ENCODE measurements at places on chromosomes 11 and 22. TPM values are rescaled to one million over a fixed set of nuclear protein-coding genes. Genes with fewer than 3 reads are reported as not detected.

MTMR3 gene
- total RNA-seq, result 11.2 TPM

HEPN1 gene
- not detected for total RNA-seq

SYT7 gene
- total RNA-seq, result 0.47 TPM

MCAM gene
- 195 TPM for total RNA-seq

TIMP3 gene
- total RNA-seq, result 0.38 TPM

PATE2 gene
- total RNA-seq, result not detected

CLDN5 gene
- not detected for total RNA-seq

TCN2 gene
- total RNA-seq, result 2.1 TPM

PHF21B gene
- total RNA-seq, result not detected

GCAT gene
- total RNA-seq, result 5.6 TPM

SCUBE2 gene
- total RNA-seq, result not detected

PIWIL4 gene
- 0.25 TPM for total RNA-seq

OLFML1 gene
- 0.05 TPM for total RNA-seq

GRCh38 chr11:68993546-68993945, 12.8 kb upstream of the MRGPRD start:
- no peak for DNase-seq

DNA sequence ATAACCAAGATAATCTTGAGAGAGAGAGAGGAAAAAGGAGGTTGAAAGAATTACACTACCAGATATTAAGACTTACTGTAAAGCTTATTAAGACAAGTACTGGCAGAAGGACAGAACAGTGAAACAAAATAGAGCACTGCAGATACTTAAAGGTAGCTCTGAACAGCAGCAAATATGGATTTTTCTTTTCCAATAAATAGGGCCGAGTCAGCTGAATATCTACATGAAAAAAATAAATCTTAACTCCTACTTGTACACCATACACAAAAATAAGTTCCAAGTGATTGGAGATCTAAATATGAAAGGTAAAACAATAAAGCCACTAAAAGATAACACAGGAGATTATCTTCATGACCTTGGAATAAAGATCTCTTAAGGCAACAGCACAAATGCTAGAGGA, 12.4 kb downstream of the THAP12 start:
- no peak for DNase-seq

DNA sequence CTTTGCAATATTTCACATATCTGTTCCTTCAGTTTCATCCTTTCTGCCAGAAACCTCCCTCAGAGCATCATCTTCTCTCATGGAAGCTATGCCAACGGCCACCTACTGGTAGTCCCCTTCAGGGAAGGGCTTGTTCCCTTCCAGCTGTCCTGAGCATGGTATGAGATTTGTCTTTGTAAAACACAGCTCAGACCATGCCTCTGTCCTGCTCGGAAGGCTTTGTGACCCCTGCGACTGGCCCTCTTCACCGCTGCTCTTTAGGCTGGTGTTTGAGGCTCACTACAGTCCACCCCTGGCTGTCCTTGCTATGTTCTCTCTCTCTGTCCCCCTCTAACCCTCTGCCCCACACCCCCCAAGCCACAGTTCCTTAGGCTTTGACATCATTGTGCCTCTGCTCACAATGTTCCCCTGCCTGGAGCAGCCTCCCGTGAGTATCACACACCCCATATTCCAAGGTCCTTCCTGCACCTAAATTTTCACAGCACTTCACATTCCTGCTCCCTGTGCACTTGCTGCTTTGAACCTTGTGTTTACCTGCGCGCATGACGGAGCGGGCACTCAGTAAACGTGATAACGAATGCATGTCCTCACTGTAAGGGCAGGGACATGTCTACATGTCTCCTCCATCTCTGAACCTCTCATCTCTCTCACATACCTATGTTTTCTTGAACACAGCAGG, 24.0 kb upstream of the ACER3 start:
- no peak for DNase-seq

- no peak for DNase-seq
These were observed 3.7 kb upstream of the PGGHG start for GRCh38 chr11:285021-285893.

DNA sequence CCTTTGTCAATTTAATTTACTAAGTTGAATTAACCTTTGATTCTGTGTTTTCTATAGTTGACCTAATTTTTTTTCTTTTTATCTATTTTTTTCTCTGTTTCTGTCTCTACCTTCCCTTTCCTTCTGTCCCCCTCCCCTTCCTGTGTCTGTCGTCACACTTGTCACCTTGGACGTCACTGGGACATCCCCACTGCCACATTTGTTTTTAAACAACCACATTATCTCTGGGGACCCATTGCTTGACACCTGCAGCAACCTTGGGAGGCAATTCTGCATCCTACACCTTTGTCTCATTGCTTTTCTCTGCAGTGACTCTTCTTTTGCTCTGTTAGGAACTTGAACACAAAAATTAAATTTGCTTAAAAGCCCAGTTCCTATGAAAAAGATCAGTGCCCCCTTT, 51.8 kb upstream of the TTC12 start:
- no peak for DNase-seq

DNA sequence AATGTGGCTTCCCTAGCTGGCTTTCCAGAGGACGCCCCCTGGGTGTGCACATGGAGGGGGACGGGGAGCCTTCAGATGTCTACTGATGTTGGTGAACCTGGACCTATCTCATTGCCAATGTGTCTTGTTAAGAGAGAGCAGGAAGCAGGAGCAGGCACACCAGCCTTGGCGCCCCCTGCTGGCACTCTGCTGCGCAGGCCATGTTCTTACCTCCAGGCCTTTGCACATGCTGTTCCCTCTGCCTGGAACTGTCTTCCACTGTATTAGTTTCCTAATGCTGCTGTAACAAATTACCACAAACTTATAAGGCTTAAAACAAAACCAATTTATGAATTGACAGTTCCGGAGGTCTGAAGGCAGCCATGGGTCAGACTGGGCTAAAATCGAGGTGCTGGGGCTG, 23.6 kb upstream of the MN1 start:
- no peak for DNase-seq
